Cardiac muscle cell (in vitro differentiated cells and primary cell): ENCODE measurements at places on chromosomes 2 and 18.

GRCh38 chr2:200397785-200398184 is 91.3 kb downstream of the SPATS2L start:
- no peak for DNase-seq

DNA sequence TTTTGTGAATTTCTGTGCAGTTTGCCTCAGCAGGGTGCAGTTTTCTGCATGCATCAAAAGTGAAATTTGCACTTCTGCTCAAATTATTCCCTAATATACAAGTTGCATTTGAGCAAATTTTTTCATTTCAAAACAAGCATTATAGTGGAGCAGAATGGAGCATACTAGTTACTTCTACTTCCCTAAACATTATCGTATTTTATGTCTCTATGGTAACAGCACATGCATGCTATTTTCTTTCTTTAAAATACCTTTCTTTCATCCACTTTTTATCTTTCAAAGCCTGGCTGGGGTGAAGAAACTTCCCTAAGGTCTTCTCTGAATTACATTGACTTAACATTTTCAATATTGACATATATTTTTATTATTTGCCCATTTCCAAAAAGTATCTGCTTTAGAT is 11.2 kb downstream of the RHBDD1 start:
- DNase-seq, result no peak

DNA sequence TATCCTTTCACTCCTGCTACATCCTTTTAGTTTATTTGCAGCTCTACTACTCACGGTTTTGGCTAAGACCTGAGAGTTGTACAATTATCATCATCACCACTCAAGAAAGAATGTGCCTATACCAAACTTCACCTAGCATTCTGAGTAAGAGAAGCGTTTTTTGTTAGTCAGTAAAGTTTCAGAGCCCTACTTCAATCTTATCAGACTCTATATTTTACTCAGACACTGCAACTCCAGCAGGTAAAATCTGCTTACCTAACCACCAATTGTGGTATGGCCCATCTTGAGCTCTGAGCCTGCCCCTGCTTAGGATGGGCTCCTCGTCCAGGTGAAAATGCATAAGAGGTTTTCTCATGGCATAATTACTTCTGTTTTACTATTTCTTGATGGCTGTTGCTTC is 37.1 kb downstream of the ICOS start:
- DNase-seq, result no peak

DNA sequence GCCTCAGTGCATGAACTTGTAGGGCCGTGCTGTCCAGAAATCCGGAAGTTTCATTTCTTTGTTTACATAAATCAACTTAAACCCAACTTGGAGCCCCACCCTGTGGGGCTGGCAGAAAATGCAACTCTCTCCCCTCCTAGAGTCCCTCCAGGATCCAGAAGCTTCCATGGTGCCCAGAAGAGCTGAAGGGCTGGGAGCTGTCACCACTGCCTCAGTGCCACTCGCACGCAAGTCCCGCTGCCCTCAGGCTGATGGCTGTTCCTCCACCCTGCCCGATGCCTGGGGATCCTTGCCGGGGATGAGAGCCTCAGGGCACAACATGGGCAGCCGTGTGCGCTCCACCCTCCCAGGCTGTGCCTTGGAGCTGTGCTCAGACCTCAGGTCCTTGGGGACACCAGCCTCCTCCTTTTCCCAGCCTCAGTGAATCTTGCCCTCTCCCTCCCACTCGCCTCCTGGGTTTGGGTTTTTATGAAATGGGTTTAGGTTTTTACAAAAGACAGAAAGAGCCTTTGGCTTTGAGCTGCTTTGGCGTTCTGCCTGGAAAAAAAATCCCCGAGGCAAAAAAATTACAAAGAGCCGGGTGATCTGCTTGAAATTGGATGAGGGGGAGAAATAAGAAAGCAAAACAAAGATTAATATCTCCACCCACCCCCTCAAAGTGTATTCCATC is 155.2 kb downstream of the TWIST2 start:
- peak; percentile 65 for DNase-seq

GRCh38 chr2:72035518-72036172 is 112.0 kb downstream of the CYP26B1 start:
- peak; percentile 43 for DNase-seq

DNA sequence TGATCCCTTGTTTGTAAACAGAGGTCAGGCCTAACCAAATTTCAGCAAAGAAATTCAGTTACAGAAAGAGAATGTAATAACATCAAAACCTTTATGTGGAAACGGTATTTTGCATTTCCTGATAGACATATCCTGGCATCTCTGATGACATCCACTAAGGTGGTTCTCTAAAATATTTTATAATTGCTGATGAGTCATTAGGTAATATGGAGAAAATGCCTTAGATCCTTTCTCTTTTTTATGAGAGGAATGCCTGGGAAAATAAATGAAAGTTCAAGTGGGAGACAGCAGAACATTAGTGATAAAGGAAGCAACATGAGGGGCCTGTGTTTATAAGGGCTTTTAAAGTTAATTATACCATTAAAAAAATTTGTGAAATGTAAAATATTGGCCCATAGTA is 72.6 kb downstream of the PLCL1 start:
- no peak for DNase-seq

- DNase-seq, result no peak
Measured at GRCh38 chr2:24672589-24672988, 120.6 kb downstream of the PTRHD1 start.

GRCh38 chr2:231592636-231593145 is at the start of gene TEX44:
Gene TEX44, plus strand, starts transcription at chr2:231592864. Its CDS starts 88 bp downstream, at chr2:231592952.
- DNase-seq, result no peak

DNA sequence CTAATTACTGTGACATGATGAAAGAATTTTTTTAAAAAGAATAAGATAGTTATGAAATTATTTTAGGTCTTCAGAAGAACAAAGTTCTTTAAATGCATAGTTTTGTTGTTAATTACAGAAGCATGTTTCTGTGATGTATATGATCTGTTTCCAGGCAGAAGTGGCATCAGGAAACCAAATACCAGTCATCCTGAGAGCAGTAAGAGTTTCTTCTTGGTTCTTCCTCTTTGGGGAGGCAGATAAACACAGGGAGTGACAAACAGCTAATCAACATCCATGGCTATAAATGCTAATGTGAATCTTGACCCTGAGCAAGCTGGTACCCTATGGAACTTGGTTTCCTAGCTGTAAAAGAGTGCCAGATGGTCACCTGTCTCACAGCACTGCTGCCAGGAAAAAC is 29.2 kb downstream of the WIPF1 start:
- DNase-seq, result no peak

DNA sequence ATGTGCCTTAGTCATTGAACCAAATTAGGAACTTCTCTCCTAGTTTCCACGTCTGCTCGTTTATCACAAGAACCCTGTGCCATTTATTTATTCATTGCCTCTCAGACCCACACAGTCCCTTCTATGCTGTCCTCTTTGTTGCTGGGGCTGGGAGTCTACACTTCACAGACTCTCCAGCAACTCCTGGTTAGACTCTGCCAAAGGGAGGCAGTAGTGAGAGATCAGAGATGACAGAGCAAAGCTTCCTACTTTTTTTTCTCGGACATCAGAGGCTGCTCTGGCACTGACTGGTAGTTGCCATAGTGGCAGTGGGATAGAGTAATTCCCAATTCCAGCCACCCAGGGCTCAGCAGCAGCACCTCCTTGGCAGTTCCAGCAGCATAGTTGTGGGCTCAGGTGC is 277.5 kb downstream of the BCL11A start:
- DNase-seq, result no peak

DNA sequence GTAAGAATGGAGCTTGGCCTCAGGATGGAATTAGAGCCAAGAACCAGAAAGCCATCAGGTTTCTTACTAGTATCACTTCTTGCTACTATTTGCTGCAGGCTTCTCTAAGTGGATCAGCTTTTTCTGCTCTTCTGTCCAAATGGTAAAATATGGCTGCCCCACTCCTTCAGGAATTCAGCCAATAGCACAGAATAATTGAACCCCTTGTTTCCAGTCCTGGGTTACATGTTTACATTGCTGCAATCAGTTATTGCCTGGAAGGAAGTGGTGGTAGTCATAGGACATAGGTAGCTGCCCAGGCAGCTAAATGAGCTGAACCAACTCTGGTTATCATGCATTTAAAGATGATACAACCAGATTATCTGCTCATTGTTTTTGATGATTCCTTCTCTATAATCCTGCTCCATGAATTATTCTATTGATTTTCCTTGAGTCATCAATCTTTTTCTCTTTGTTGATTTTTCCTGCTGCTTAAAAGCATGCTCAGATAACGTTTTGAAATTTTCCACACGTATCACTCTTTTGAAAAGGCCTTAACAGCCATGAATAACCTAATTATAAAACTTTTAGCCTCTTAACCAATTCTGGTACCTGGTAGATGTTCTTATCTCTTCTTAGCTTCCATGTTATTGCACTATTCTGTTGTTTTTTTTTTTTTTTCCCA is 12.6 kb downstream of the AGPS start:
- DNase-seq, result no peak

- peak; percentile 78 for DNase-seq
Measured at GRCh38 chr18:50659091-50660003, 99.5 kb downstream of the MAPK4 start.

DNA sequence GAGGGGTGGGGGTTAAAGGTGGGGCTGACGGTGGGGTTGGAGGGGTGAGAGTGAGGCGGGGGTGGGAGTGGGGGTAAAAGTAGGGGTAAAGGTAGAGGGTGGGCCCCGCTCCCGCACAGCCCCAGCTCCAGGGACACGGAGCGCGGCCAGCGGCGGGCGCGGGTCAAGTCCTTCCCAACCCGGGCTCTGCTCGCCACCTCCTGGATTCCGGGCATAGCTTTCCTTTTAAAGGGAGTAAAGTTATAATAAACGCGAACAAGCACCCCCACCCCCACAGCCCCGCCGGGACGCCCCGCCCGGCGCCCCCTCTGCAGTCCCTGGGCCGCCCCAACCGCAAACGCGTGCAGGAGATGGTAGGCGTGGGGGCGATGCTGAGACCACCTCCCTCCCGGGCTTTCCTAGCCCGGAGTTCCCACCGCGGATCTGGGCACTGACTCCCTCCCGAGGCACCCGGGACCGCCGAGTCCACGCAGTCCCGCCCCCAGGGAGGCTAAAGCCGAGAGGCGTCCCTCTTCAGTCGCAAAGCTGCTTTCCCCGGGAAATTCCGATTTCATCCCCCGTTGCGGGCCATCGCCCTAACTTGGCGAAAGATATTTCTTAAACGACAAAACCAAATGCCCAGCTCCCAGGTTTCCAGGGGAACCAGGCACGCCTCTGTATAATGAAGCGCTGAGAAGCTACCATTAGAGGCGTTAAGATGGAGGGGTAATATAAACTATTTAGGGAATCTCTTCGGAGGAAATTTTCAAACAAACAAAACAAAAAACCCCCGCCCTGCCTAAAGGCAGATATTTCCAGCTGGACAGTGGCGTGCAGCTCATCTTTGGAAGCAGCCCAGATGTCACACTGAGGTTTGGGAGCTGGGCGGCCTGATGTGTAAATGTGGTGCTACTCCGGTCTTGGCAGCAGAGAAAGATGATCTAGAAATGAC is at the start of gene LIMS2:
TSS of gene LIMS2 (minus strand) at position 200 of the 931 bp plus-strand sequence. CDS start 506 bp downstream, outside the sequence.
- DNase-seq, result peak; percentile 81

DNA sequence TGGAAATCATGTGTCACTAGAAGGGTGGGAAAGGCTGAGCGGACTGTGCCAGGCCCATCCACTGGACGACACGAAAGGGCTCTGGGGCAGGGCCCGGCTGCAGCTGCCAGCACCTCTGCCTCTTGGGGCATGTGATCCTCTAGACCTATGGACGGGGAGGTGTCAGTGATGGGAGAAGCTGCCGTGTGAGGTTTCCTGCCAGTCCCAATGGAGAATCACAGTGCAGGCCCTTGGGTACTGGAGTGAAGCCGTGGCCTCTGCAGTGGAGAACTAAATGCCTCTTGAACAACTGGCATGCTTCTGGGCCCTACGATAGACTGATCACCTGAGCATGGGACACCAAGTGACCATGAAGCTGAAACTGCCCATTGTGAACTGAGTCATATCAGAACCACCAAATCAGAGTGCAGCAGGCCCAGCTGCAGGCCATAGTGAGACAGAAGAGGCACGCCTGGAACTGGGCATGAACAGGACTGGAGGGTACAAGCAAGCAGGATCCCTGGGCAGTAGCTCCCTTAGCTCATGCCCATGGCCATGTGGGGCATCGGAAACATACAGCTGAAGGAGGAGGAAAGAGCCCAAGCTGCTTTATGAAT is 18.8 kb upstream of the RHOB start:
- no peak for DNase-seq

DNA sequence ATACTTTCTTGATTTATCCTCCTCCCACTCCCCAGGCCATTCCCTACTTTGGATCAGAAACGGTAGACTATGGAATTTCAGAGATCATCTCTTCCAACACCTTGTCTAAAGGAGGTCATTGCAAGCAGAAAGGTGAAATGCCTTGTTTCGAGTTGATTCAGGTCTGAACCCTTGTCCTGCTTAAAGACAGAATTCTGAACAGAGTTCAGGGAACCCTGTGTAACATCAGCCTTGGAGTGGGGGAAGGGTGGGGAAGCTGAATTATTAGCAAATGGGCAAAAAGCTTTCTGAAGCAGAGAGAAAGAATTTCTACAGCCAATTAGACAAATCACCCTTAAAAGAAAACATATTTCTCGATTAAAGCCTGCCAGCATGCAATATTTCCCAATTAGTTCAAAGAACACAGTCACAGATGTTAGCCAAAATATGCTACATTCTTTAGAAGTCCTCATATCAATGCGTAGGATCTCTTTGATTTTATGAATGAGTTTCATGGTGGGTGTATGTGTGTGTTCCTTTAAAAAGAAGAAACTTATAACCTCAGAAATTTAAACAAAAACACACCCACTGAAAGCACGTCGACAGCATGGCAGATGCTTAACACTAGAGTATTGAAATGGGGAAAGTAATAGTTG is 353.1 kb downstream of the RND3 start:
- no peak for DNase-seq

GRCh38 chr2:12177455-12178288 is 431.2 kb downstream of the LPIN1 start:
- DNase-seq, result peak; percentile 72

DNA sequence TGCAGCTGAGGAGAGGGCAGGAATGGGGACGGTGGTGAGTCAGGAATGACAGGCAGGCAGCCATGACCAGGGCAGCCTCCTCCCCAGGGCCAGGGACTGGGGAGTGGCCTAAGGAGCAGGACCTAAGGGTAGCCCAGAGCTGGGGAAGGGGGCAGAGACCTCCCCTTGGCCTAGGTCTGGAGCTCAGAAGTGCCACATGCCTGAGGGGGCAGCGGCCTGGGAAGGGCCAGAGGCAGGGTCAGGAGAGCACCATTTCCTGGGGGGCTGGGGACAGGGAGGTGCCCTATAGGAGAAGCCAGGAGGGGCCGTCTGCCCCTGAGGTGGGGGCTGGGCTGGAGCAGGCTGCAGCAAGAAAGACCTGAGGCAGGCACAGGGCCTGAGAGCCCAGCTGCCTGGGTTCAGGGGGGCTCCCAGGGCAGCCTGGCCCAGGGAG is 20.9 kb downstream of the CFLAR start:
- DNase-seq, result no peak

DNA sequence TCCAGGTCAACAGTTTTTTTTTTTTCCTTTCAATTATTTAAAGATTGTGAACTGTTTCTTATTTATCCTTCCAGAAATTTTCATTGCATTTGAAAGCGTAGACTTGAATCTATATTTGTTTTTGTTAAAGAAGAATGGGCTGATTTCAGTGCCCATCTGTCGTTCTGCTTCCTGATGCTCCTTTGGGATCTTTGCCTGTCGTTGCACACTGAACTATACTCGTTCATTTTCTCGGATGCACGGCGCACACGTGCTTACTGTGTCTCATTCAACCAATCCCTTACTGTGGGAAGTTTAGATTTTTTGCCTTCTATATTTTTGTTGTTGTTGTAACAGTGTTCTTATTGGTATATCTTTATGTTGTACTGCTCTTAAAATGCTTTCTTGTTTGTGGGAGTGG is 149.7 kb downstream of the VAPA start:
- no peak for DNase-seq
